ENCODE measurements at places on chromosomes 11 and 22. TPM values are rescaled to one million over a fixed set of nuclear protein-coding genes. Genes with fewer than 3 reads are reported as not detected.

CREB3L1 gene
- total RNA-seq = 24.9 TPM

GAB4 gene
- total RNA-seq = not detected

CPT1B gene
- total RNA-seq = 24.6 TPM

TSGA10IP gene
- not detected for total RNA-seq

XKR3 gene
- not detected for total RNA-seq
